ENCODE measurements at places on chromosomes 4 and X.

GRCh38 chrX:80578517-80579105 lies 158.4 kb downstream of the TENT5D start:
- no peak for DNase-seq

DNA sequence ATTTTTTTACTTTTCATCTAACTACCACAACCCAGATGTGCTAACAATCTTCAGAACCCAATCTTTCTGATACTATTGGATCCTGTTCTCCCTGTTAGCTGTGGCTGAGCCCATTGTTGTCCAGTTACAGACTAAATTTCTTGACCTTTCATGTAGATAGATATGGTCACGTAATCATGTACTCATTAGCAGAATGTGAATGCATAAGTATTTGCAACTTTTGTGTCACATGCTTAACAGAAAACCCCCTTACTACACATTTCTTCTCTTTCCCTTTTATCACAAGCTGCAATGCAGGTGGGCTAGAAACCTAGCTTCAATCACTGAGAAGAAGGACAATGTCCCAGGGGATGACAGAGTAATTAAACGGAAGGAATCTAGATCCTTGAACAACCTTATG lies 13.1 kb upstream of the FAM13A start:
- no peak for DNase-seq

GRCh38 chrX:135112096-135112729 lies 8.1 kb downstream of the ETDB start:
- DNase-seq, result peak; percentile 23

- DNase-seq, result no peak
Observed at GRCh38 chrX:13364230-13364857, 44.5 kb upstream of the ATXN3L start.

GRCh38 chrX:120308959-120309872 lies 2.0 kb downstream of the TMEM255A start:
- DNase-seq, result peak; percentile 54

- DNase-seq, result no peak
Observed at GRCh38 chr4:114249976-114250375, 270.5 kb upstream of the ARSJ start.

GRCh38 chrX:72057331-72057730 lies 74.4 kb downstream of the RTL5 start:
- DNase-seq, result no peak

DNA sequence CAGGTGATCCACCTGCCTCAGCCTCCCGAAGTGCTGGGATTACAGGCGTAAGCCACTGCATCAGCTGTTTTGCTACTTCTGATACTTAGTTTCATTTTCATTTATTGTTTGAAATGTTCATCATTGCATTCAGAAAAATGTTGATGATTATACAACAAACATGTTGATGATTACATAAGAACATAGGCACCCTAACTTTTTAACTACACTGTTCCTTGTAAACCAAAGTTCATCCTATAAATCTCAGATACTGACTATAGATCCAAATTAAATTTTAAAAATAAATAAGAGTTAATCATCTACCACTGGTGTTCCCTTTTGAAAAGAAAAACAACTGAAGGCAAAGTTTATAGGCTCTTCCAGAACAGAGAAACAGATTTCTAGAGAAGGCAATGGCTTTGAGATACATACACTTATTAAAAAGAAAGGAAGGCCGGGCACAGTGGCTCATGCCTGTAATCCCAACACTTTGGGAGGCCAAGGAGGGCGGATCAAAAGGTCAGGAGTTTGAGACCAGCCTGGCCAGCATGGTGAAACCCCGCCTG lies 23.4 kb downstream of the TRIM75 start:
- DNase-seq, result no peak

GRCh38 chr4:81455897-81456296 lies 15.8 kb downstream of the RASGEF1B start:
- DNase-seq, result no peak

GRCh38 chrX:20394451-20394850 lies 127.7 kb upstream of the RPS6KA3 start:
- no peak for DNase-seq

GRCh38 chrX:13511241-13511943 lies 58.0 kb upstream of the EGFL6 start:
- DNase-seq, result no peak

DNA sequence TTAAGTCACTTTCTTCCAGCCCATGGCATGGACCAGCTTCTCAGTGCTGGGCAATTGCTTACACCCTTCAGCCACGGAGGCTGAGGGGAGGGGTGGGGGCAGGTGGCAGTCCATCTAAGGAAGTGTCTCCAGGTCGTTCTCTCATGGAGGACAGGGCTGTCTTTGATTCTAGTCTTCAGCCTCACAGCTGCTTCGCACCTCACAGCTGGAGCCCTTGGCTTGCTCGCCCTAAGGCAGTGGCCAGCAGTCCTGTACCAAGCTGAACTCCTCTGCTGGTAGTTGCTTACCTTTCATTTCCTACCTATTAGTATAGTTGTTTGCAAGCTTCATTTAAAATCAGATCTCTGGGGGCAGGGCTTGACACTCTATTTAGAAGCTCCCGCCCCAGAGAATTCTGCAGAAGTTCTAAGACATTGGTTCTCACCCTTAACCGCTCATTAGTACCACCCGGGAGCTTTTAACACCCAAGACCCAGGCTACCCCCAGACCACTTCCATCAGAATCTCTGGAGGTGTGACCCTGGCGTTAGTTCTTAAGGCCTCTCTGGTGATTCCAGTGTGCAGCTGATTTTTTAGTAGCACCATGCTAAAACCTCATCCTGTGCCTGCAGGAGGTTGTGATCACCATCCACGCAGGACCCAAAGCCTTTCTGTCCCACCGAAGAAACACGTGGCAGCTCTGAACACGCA lies 386.8 kb downstream of the UNC5C start:
- no peak for DNase-seq
